ENCODE measurements at places on chromosomes 7 and 10. TPM values are rescaled to one million over a fixed set of nuclear protein-coding genes. Genes with fewer than 3 reads are reported as not detected.

The TBXAS1 gene
- 0.91 TPM for total RNA-seq

The NEURL1 gene
- 0.13 TPM for total RNA-seq

The GBX1 gene
- not detected for total RNA-seq

DNA sequence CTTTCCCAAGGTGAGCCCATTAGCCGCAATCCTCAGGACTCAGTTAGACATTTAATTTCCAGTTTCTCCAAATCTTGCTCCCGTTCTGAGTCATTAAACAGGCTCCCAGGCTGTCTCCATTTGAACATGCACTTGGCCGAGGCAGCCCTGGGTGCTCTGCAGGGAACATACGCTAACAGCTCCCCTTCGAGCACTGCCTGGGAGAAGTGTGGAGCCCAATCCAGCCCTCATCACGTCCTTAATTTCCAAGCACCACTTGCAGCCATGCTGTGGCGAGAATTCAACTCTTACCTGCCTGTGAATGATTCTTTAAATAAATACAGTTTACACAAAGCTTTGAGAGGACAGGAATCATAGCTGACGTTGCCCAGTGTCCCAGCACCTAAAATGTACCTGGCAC, 218.2 kb downstream of the CCSER2 start:
- no peak for DNase-seq

- no peak for DNase-seq
Measured at GRCh38 chr7:105838627-105839231, 37.7 kb downstream of the ATXN7L1 start.

GRCh38 chr7:10120936-10121335, 852.7 kb upstream of the PHF14 start:
- no peak for DNase-seq

GRCh38 chr10:112914288-112914952, 35.6 kb upstream of the TCF7L2 start:
- DNase-seq: no peak

DNA sequence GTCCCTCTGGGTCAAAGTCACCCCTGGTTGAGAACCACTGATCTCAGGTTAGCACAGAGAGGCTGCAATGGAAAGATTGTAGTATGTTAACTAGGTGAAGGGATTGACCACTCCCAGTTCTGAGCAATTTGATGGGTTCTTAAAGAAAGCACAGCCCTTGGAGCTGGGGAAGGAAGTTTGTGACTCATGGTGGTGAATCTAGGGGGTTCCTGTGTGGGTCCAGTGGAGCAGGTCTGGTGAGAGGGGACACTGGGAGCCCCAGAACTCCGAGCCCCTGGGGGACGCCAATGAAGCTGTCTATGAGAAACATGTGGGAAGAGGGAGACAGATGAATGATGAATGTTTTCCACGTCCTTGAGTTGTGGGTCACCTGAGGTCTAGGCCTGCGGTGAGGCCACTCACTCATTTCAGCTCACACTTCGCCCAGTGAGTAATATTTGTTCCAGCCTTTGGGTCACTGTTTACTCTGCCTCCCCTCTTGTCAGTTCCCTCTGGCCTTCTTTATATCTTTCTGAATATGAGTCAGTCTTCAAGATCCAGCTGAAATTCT, 341.9 kb downstream of the LRMDA start:
- DNase-seq: no peak

GRCh38 chr10:128064108-128064969, 61.9 kb downstream of the MKI67 start:
- DNase-seq: peak; percentile 79

DNA sequence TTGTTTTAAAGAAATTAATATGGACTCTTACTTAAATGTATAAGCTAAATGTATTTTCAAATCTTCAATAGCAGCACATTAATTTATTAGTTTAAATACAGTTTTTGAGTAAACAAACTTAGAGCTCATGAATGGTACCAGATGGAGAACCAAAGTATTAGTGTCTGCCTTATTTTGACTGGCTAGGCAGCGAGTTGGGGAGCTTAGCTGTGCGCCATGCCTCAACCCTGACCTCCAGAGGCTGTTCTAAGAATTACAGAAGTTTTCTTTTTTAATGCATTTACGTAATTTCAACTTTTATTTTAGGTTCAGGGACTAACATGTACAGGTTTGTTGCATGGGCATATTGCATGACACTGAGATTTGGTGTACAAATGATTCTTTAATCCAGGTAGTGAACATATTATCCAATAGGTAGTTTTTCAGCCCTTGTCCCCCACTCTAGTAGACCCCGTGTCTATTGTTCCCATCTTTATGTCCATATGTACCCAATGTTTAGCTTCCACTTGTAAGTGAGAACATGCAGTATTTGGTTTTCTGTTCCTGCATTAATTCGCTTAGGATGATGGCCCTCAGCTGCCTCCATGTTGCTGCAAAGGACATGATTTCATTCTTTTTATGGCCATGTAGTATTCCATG, 166.8 kb downstream of the IQUB start:
- no peak for DNase-seq
